ENCODE measurements at places on chromosomes 4 and X.

GRCh38 chrX:9493936-9494335 lies 29.1 kb downstream of the TBL1X start:
- DNase-seq = no peak

DNA sequence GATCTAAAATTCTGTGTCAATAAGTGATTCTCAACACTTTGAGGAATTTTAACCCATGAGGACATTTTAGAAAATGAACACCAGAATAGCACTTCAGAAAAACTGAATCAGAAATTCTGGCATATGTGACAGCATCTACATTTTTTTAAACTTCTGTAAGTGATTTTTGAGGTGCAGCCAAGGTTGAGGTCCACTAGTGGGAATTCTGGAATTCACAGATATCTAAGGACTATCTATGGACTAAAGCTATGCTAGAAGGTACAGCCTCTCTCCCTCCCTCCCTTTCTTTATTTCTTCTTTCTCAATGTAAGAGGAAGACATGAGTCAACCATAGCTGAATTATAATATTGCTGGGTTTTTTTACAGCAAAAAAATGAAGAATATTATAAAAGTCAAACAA lies 508.2 kb upstream of the ATOH1 start:
- no peak for DNase-seq

GRCh38 chrX:34546366-34546765 lies 110.7 kb downstream of the TMEM47 start:
- no peak for DNase-seq

GRCh38 chr4:106109929-106110328 lies 206.1 kb downstream of the TBCK start:
- no peak for DNase-seq

DNA sequence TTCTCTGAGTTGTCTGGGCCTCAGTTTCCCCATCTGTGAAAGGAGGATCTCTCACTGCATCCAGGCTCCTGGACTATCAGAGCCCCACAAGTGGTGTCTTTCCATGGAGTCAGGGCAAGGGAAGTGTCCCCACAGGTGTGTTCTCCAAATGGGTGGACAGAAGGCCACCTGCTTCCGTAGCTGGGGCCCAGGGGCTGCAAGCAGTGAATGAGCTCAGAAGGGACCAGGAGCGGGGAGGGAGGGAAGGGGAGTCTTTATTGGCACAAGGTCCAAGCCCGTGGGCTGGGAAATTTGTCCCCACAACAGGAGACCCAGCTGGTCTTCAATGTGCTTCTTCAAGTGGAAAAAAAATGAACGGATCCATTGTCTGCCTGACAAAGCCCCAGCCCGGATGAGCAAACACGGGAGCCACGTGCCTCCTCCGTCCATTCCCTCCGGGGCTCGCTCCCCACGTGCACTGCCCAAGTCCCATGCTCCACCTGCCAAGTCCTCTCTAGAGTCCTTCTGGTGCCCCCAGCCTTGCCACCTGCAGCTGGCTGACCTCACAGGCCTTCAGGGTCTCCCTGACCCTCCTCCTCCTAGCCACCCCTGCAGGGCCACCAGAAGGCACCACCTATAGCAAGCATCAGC lies 72.0 kb downstream of the JAKMIP1 start:
- no peak for DNase-seq

DNA sequence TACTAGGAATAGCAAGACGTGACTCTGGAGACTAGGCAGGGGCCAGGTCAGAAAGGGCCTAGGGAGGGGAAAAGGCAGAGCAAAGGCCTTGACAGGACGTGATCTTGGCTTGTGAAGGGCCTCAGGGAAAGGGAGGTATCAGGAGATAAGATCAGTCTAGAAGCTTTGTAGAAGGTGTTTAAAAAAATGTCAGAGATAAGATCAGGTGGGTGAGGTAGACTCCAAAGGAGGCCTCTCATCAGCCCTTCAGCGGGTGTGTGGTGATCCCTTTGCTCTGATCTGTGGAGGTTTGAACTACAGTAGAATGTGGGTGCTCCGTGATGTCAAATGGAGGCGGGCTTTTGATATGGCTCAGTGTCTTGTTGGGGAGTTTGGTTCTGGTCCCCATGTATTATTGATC lies 78.8 kb upstream of the PRPS1 start:
- no peak for DNase-seq

- no peak for DNase-seq
These were observed 135.6 kb downstream of the TSPAN5 start for GRCh38 chr4:98522636-98523395.
